EL (cell line): ENCODE measurements at places on chromosomes 11 and 22.

GRCh38 chr22:37476389-37477329 is 9.5 kb downstream of the MFNG start:
- DNase-seq, result no peak

GRCh38 chr11:126060757-126061171 is 1.9 kb downstream of the CDON start:
- DNase-seq, result no peak

DNA sequence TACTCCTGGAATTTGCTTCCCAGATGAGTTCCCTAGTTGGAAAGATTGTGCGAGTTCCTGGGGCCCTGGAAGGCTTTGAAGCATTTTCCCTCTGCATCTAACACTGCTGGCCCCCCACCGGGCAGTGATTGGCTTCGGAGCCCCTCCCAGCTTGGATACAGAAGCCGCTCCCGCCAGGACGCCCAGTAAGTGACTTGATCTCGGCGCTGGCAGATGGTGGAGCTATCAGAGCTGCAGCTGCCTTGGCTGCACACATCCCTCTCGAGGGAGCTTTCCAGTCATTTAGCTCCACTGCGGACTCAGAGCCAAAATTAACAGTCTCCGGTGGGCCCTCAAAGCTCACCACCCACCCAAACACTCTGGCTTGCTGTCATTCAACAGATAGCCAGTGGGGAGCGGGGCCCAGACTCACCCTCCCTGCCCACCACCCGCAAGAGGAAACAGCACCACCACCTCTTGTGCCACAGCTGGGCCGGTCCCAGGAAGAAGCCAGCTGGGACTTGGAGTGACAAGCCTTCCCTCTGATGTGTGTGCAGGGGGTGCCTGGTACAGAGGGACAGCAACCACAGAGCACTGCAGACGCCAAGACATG is 162.3 kb downstream of the TRIM29 start:
- no peak for DNase-seq

DNA sequence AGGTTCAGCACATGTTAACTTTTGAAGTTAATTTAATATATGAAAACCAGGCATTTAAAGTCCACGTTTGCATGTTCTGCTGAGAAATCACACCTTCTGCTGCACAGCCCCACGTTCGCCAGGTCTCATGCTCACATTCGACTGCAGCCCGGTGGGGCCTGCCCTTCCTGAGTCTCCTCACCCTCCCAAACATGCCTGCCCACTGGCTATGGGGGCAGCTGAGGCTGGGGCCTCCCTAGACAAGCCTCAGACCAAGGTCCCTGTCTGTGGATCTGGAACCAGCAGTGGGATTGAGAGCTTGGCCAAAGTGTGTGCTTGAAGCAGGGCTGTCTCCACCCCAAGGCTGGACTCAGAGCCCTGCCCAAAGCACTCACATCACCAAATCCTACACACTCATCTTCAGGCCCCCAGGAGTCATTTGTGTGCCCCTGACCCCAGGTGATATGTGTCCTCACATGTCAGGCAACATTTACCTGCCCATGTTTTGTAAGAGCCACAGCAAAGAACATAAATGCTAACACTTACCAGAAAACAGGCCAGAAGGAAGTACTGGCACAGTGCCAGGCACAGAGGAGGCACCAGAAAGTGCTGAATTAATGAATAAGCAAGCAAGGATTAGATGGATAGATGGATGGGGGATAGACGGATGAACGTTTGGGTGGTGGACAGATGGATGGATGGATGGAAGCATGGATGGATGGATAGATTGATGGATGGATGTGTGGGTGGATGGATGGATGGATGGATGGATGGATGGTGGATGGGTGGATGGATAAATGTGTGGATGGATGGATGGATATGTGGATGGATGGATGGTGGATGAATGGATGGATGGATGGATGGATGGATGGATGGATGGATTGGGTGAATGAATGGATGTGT is 9.4 kb upstream of the FADD start:
- no peak for DNase-seq

- peak; percentile 34 for DNase-seq
These were observed 6.9 kb upstream of the NRXN2 start for GRCh38 chr11:64729851-64730382.

DNA sequence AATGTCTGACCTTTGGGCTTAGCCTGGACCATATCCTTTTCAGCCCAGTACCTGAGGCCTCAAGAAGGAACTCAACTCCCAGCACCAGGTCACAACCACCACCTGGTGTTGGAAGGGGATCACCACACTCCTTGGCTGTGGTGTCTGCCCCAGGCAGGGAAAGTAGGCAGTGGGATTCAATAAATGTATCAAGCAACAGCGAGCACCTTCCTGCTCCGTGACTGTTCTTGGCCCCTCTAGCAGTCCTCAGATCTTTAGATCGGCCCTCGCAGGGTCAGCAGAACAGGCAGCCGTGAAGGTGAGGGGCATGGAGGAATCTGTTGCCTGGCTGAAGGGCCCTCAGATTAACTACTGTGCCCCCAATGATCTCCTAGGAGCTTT is 15.9 kb downstream of the ARFGAP2 start:
- DNase-seq, result no peak

- no peak for DNase-seq
These were observed 60.5 kb upstream of the MMP13 start for GRCh38 chr11:103016031-103016430.

- DNase-seq, result no peak
These were observed 19.6 kb upstream of the MN1 start for GRCh38 chr22:27820896-27821866.
